Neural crest cell (in vitro differentiated cells): ENCODE measurements at places on chromosomes 2 and 18.

DNA sequence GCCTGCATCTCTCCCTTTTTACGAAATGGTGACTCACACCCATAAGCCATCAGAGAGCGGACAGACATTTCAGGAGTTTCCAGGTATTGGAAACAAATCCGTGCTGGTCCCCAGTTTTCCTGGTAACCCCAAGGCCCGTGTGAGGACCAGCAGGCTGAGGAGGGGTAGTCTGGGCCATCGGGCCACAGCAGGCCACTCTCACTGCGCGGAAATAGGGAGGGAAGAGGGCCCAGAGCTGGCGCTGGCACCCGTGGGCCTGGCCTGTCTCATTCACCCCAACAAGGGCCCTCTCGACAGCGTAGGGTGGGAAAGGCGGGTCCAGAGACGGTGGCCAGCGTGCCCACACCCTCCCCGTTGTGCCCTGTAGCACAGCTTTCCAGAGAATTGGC is 13.7 kb upstream of the FAHD2A start:
- DNase-seq = no peak

GRCh38 chr2:223815186-223815883 is 22.0 kb downstream of the AP1S3 start:
- no peak for DNase-seq

GRCh38 chr2:121595012-121595891 is 54.0 kb downstream of the CLASP1 start:
- DNase-seq = no peak

- no peak for DNase-seq
These were observed 70.6 kb downstream of the CERS6 start for GRCh38 chr2:168526641-168527040.

DNA sequence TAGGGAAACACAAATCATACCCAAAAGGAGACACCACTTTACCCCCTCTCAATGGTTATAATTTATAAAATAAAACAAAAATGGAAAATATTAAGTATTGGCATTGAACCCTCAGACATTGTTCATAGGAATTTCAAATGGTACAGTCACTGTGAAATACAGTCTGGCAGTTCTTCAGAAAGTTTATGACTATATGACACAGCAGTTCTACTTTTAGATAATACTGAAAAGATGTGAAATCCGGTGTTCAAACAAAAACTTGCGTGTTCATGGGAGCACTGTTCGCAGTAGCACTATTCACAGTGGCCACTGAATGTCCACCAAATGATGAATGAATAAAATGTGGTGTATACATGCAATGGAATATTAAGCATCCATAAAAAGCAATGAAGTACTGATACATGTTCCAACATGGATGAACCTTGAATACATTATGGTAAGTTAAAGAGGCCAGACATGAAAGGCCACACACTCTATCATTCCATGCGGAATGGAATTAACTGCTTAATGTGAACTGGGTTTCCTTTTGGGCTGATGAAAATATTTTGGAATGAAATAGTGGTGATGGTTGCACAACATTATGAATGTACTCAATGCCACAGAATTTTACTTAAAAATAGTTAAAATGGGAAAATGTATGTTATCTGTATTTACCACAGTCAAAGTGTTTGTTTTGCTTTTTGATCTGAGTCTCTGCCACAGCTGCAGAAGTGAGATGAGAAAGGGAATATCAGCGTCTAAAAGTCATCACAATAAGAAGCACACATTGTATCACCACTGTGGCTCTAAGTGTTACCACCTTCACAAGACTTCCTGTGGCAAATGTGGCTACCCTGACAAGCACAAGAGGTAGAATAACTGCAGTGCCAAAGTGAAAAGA is 864.6 kb downstream of the SUCLG1 start:
- no peak for DNase-seq

- DNase-seq = no peak
These were observed 125.7 kb downstream of the EIPR1 start for GRCh38 chr2:3251946-3252345.

- no peak for DNase-seq
These were observed 28.1 kb upstream of the ASPRV1 start for GRCh38 chr2:69989441-69990105.

- DNase-seq = no peak
These were observed 77.2 kb downstream of the ACKR3 start for GRCh38 chr2:236646871-236647270.

DNA sequence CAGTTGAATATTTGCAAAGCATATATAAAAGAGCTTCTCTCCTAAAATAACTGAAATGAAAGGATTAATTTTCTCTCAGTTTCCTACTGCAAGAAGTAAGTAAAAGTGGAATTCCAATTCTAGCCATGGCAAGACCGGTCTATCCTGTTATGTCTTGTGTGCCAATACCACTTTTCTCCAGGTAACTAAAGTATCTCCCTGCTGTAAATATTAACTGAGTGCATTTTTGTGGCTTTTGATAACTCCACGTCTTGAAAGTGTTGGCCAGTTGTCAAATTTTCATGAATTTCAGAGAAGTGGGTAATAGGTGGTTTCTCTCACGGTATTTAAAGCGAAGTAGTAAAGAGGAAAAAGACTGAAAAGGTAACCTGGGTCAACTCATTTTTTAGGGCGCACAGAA is 225.9 kb downstream of the NEDD4L start:
- DNase-seq = no peak

GRCh38 chr18:30999887-31000628 is 42.5 kb downstream of the DSC3 start:
- no peak for DNase-seq

GRCh38 chr2:53765767-53766166 is 1.8 kb upstream of the CHAC2 start:
- no peak for DNase-seq

- no peak for DNase-seq
These were observed 1113.9 kb upstream of the ACVR2A start for GRCh38 chr2:146730882-146731281.

DNA sequence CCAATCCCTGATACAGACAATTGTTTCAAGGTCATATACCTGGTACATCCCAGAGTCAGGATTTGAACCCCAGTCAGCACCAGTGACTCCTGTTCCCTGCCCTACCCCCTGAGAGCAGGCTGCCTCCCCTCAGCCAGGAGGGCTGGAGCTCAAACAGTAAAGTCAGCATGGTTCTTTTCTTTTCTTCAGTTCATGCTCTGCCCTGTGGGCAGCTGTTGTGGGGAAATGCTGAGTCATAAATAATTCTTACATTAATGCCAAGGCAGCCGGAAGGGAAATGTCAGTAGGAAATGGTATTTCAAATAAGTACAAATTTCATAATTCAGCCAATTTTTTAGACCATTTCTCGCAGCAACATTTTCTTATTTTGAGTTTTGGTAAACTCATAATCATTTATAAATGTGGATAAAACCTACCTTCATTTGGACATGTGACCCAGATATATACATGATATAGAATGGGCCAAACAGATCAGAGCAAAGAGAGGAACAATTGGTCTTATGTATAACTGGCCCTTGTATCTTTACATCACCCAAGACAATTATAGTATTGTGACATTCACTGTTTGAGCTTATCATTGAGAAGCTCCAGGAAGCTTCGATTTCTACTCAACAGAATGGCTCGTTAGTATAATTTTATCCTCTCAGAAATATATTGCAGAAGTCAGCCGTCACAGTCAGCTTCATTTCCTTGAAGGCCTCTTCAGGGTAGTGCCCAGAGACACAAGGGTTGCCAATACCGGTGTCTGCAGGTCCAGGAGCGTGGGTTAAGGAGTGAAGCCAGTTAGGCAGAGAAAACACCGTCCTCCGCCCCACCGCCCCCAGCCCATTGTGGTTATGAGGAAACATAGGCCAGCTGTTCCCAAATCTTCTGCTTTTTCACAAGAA is 28.0 kb upstream of the SCYGR1 start:
- DNase-seq = no peak

DNA sequence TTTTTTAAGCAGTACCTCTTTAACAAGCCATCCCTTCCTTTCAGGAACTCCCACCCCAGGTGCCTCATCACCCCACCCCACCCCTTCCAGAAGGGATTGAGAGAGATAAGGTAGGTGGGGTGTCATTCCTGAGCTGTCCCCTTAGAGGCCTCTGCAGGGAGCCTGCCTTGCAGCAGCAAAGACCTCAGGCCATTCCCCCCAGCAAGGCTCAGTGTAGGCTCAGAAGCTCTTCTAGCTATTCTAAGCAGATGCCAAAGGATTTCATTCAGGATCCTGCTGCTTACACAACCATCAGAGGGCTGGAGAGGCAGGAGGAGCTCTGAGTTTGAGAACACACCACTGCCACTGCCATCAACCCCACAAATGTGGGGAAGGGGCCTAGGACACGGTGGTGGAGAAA is 5.8 kb upstream of the FIGLA start:
- DNase-seq = no peak

GRCh38 chr18:31801078-31801477 is 40.4 kb upstream of the SLC25A52 start:
- DNase-seq = no peak

DNA sequence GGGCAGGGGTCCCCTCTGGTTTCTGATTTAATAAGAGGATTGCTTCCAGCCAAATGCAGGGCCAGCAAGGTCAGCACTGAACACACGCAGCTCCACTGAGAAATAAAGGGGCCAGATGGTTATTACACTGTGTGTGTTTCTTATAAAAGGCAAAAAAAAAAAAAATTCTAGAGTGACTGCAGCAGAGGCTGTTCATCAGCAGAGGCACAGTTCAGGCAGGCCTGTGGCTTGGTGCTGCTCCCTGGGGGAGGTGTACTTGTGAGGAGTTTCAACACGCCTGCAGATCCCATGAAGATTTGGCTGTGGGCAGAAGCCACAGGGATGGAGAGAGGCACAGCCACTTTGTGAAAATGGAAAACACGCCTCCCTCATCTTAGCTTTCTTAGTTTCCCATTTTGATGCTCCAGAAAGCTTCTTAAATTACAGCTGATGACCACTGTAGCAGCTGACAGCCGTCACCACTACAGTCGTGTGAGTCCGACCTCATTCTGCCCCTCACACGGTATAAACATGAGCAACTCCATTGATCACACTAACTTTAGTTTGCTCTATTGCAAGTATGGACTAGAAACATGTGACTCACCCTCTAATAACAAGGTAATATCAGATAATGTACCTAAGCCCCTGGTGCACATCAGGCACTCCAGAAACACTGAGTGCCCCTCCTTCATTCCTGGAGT is 726.5 kb upstream of the RAB6C start:
- DNase-seq = peak; percentile 34

GRCh38 chr2:26461601-26462023 is 16.3 kb downstream of the OTOF start:
- no peak for DNase-seq

GRCh38 chr2:232406556-232407310 is at the start of gene ALPG:
Gene ALPG, plus strand, starts transcription at chr2:232406844. Its CDS starts 51 bp downstream, at chr2:232406895.
- DNase-seq = no peak

DNA sequence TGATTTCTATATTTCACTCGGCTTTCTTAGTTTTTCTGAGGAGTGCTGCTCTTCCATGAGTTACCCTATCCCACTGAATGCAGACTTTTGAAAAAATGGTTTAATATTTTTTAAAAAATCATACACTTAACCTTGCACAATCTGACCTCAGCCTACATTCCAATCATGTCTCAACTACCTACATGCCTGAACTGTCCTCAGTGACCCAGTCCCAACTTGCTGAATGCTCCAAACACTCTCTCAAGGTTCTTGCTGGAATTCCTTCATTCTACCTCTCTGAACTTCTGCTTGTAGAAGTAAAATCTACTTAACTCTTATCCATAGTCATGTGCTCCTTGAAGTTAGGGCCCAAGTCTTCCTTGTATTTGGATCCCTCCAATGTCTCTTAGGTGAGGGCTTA is 181.6 kb downstream of the XIRP2 start:
- DNase-seq = no peak

- DNase-seq = no peak
These were observed 961 bp downstream of the GEN1 start for GRCh38 chr2:17754773-17755425.

DNA sequence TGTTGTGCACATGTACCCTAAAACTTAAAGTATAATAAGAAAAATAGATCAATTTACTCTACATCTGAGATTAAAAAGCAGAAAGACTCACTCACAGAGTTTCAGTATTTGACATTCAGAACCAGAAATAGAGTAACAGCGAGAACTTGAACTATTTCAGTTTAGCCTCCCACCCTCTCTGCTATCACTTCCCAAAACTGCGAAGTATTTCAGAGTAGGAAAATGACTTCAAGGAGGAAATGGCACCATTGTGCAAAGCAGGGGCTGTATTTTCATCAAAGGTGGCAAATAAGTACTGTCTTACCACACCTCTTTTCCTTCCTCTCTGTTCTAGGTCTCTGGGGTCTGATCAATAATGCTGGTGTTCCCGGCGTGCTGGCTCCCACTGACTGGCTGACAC is 13.6 kb downstream of the DHRS9 start:
- DNase-seq = no peak

GRCh38 chr2:197011801-197012641 is 85.5 kb upstream of the PGAP1 start:
- DNase-seq = no peak

- no peak for DNase-seq
These were observed 2.4 kb upstream of the MFF start for GRCh38 chr2:227322530-227323205.

DNA sequence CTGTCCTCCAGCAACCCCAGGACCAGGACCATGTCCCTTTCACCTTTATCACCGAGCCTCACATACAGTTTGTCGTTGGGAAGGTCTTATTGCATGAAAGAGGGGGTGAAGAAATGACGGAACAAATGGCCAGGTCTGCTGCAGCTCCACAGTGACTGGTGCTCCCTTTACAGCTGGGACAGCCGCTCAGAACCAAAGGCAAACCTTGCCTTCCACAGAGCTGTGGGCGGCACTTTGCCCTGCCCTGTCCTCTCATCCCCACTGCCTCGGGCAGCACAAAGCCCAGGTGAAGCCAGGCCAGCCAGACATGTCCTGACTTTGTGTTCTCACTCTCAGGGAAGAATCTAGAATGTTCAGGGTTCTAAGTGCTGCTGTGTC is 961 bp downstream of the GPR55 start:
- DNase-seq = no peak

GRCh38 chr2:18829976-18830375 is 240.6 kb upstream of the NT5C1B start:
- DNase-seq = no peak

- no peak for DNase-seq
These were observed 4.5 kb downstream of the ANKRD53 start for GRCh38 chr2:70982971-70983370.

DNA sequence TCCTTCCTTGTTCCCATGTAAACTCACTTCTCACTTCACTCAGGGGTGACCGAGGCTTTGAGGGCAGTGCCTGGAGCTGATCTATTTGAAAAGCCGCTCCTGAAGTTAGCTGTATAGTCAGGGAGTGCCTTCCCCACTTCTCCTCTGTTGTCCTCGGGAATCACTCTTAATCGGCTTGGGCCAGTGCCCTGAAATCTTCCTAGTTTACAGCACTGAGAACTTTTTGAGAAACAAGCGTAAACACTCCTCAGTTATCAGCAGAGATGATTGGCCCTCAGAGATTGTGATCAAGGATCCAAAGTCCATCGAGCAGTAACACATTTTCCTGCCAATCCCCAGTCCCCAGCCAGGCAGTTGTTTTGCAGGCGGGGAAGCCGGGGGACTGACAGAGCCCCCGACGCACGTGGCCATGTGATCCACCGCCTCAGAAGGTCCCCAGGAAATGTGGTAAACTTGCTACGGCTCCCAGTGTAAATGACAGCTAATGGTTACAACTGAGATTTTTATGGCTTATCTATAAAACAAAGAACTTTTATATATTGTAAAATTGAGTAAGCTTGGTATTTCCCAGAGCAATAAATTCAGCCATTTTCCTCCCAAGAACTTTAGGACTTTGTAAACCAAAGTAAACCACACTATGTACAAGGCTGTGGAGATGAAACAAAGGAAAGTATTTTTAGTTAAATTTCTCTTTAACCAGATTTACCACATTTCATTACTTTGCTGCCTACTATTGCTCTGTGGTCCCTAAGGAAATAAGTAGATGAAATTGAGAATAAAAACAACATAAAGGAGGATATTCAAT is 53.5 kb downstream of the C18orf63 start:
- DNase-seq = no peak

GRCh38 chr2:68282811-68283418 is 30.6 kb upstream of the PPP3R1 start:
- no peak for DNase-seq
